ENCODE measurements at places on chromosomes 5 and 9. TPM values are rescaled to one million over a fixed set of nuclear protein-coding genes. Genes with fewer than 3 reads are reported as not detected.
A peak's percentile ranks its signal among the peaks of the same experiment; 100 is the strongest.

DNA sequence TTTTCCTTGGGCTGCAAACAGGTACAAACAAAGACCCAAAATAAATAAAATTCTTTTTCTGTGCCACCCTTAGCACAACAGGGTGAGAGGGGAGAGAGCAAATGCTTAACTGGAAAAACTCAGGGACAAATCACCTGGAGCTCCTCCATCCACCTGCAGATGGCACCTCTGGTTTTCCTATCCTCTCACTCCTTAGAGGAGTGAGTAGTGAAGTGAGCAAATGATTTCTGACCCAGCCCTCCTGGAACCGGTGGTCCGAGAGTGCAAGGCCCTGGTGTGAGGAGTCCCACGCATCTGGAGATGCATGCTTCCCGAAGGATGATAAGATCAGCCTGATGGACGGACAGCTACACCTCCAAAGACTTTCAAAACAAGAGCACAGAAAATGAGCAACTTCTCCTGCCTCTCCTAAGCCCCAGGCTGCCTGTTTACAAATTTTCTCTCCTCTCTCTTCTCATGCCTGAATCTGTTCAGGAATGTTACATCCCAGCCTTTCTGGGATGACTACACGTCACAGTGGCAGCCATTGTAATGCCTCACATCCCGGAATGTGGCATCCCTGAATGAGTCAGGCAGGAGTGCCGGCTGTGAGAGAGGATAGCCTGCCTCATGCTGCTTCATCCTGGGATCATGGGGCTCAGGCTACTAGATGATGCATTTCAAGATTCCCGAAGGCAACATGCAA lies 86.4 kb downstream of the ADRB2 start:
- DNase-seq, result no peak

DNA sequence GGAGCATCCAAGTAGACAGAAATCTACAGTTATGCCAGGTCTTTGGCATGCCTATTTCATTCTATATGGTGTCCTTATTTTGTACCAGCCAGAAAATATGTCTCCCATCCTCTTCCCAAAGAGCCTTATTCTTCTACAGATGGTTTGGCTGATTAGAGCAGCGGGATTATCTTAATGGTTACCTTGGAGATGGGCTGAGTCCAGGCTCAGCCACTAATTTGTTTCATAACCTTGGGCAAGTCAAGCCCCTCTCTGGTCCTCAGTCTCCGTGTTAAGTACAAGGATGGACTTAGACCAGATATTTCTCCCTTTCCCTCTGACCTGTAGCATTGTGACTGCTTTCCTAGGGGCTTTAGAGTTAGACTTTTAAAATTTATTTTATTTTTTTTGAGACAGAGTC lies 11.1 kb upstream of the GLE1 start:
- DNase-seq, result no peak

- DNase-seq, result no peak
These were observed 170.6 kb downstream of the MCTP1 start for GRCh38 chr5:95114305-95114704.

DNA sequence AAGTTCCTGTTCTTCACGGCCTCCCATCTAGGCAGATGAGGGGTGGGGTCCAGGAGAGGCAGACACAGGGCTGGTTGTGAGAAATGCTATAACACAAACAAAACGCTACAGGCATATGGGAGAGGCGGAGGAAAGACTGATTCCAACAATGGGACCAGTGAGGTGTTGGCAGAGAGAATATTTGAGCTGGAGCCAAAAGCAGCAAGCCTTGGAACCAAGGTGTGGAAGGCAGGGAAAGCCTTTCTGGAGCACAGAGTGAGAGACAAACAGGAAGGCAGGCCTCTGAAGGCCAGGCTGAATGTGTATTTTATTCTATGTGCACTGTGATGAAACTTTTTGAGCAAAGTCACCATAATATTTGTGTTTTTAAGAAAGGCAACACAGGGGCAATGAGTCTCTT lies 2.9 kb downstream of the ATPSCKMT start:
- DNase-seq, result peak; percentile 61

DNA sequence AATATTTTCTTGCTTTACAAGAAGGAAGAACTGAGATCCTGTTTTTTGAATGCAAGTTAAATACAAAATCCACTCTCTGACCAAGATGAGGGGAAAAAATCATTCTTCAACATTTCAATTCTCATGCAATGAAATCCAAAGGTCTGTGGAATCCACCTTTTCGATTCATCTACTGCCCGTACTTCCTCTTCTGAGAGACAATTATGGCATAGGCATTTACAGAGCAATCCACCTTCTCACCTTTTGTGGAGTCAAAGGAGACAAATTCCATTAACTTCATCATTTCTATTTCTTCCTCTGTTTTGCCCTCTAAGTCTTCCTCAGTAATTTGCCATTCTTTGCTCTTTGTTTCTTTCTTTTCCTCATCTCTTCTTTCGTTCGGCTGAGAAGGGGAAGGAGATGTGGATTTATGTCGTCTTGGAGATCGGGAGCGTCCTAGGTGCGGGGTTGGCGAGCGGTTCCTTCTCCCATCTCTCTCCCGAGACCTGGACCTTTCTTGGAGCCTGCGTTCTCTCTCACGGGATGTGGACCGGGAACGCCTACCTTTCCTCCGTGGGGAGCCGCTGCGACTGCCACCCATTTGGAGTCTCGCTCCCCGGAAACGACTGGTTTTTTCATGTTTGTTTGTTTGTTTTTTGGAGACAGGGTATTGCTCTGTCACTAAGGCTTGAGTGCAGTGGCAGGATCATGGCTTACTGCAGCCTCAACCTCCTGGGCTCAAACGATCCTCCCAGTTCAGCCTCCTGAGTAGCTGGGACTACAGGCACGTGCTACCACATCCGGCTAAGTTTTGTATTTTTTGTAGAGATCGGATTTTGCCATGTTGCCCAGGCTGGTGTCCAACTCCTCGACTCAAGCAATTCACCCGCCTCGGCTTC lies 24.3 kb upstream of the AFF4 start:
- DNase-seq, result no peak

- no peak for DNase-seq
These were observed 36.2 kb downstream of the VAV2 start for GRCh38 chr9:133955821-133956411.

GRCh38 chr9:35736201-35736633 lies 3.8 kb downstream of the CREB3 start:
- peak; percentile 68 for DNase-seq

GRCh38 chr9:121929893-121930875 lies 162.9 kb downstream of the TTLL11 start:
- no peak for DNase-seq

RIC1 gene
- total RNA-seq, result 17.0 TPM

KCNMB1 gene
- total RNA-seq, result 20.9 TPM

TEX48 gene
- total RNA-seq, result not detected

Data from mucosa of gallbladder (tissue), 1 donor.